ENCODE measurements at places on chromosomes 5 and 9.
A peak's percentile ranks its signal among the peaks of the same experiment; 100 is the strongest.

GRCh38 chr5:173891308-173892116 is 3.4 kb downstream of the CPEB4 start:
- H3K27me3 ChIP-seq = no peaks in the 10 kb centered on the region
- peaks cover 71% of the 10 kb centered on the region for H3K4me1 ChIP-seq
- no peak for DNase-seq
- H3K27ac ChIP-seq = no peak overlapping the region
- peak overlapping the region; percentile 99 for H3K4me3 ChIP-seq
- peaks cover 14% of the 10 kb centered on the region for H3K36me3 ChIP-seq

GRCh38 chr5:90170261-90170660 is 239.3 kb downstream of the CETN3 start:
- H3K36me3 ChIP-seq = no peaks in the 10 kb centered on the region
- H3K27ac ChIP-seq = no peak overlapping the region
- H3K4me3 ChIP-seq = no peak overlapping the region
- no peak for DNase-seq
- H3K27me3 ChIP-seq = no peaks in the 10 kb centered on the region

GRCh38 chr5:94402096-94402495 is 216.3 kb downstream of the KIAA0825 start:
- no peak overlapping the region for H3K27ac ChIP-seq
- H3K36me3 ChIP-seq = peaks cover 2% of the 10 kb centered on the region
- no peak for DNase-seq
- H3K4me3 ChIP-seq = no peak overlapping the region

GRCh38 chr5:180034564-180034963 is 37.0 kb downstream of the RNF130 start:
- H3K4me1 ChIP-seq = no peaks in the 10 kb centered on the region
- H3K27me3 ChIP-seq = no peaks in the 10 kb centered on the region
- H3K27ac ChIP-seq = no peak overlapping the region
- DNase-seq = no peak
- no peak overlapping the region for H3K4me3 ChIP-seq

GRCh38 chr5:150079909-150080461 is 6.4 kb downstream of the CSF1R start:
- peaks cover 1% of the 10 kb centered on the region for H3K36me3 ChIP-seq
- DNase-seq = peak; percentile 2
- H3K27me3 ChIP-seq = peaks cover 46% of the 10 kb centered on the region

DNA sequence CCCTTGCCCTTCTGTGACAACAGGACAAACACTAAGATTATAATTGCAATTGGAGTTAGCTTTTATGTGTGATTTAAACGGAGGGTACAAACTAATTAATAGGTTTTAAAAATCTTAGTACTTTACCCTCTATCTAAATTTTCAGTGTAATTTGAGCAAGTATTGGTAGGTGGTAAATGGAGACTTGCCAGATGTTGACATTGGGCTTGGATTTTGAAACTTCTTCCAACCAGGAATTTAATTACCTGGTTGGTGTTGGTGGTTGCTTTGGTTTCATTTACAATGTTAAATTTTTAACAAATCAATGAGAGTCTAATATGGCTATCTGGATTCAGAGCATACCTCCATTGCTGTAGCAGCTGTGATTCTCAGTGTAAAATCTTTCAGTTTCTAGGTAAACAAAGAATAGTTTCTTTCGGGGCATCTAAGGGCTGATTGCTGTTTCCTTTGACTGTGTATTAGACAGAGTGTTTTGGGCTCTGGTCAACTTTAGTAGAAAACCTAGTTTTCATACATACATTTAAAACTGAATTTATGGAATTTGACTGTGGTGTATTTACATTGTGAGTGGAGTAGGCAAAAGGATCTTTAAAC is 1.9 kb downstream of the DAPK1 start:
- no peaks in the 10 kb centered on the region for H3K36me3 ChIP-seq
- no peak overlapping the region for H3K27ac ChIP-seq
- no peak for DNase-seq
- no peak overlapping the region for H3K4me3 ChIP-seq
- H3K27me3 ChIP-seq = peaks cover 78% of the 10 kb centered on the region
- no peaks in the 10 kb centered on the region for H3K4me1 ChIP-seq

DNA sequence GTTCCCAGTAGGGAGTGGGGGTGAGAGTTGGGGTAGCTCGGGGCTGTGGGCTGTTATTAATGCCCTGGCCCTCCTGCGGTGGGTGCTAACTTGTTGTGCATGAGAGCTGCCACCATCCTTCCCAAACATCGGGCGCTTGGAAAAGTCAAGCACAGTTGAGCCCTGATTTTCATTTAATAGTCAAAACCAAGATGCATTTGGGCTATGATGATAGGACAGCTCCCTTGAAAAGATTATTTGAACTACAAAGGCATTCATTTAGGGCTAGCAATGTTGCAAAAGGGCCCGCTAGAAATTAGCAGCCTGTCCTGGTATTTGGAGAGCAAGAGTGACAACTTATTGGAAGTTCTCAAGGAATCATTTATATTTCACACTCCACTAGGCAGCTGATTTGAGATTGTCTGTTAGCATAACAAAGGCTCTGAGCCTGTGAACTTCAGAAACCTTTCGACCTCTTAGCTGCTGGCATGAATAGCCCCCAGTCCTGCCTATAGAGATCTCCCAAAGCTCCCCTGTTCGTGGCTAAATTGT is 128.2 kb upstream of the TMEM161B start:
- H3K27me3 ChIP-seq = peaks cover 47% of the 10 kb centered on the region
- H3K36me3 ChIP-seq = no peaks in the 10 kb centered on the region
- H3K4me1 ChIP-seq = peaks cover 6% of the 10 kb centered on the region
- DNase-seq = no peak

DNA sequence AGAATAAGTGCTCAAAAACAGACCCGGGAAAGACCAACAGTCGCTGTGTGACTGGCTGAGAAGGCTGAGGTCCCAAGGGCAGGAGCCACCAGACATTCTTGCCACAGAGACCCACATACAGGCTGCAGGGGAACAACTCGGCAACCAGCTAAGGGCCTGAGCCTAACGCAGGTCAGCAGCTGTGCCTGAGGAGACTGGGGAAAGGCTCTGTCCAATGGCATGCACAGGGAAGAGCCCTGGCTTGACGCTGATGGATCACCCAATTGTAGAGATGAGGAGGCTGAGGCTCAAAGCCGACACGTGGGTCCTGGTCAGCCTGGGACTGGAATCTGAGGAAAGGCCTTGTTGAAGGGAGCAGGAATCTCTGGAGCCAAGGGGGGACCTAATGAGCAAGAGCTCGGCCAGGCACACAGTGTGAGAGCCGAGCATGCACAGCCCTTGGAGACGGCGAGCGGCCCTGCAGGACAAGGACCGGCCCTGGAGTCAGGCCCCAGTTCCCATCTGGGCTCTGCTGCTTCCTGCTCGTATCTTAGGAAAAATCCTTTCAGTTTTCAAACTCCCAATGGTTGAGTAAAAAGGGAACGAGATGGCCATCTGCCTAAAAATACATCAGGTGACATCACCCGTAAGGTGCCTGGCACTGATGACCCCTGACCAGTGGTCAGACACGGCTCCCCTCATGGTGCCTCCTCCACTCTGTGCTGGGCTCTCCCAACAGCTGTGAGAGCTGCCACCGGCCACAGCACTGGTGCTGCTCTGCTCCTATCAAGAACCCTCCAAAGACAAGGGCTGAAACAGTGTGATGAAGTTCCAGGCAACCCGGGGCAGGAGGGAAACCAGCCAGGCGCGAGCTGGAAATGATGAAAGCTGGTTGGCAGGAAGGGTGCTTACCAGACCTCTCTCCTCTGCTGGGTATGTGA is 16.4 kb downstream of the LMAN2 start:
- no peak for DNase-seq
- H3K27me3 ChIP-seq = no peaks in the 10 kb centered on the region
- H3K27ac ChIP-seq = no peak overlapping the region
- H3K4me3 ChIP-seq = no peak overlapping the region
- H3K36me3 ChIP-seq = peaks cover 37% of the 10 kb centered on the region

- H3K27ac ChIP-seq = peak overlapping the region; percentile 100
- no peak for DNase-seq
- no peaks in the 10 kb centered on the region for H3K27me3 ChIP-seq
Observed at GRCh38 chr5:132475987-132476875, 14.3 kb downstream of the IRF1 start.

- H3K36me3 ChIP-seq = peaks cover 66% of the 10 kb centered on the region
- H3K4me3 ChIP-seq = no peak overlapping the region
- H3K27me3 ChIP-seq = no peaks in the 10 kb centered on the region
- peak overlapping the region; percentile 70 for H3K27ac ChIP-seq
- no peak for DNase-seq
Observed at GRCh38 chr9:89359751-89360261, 41.5 kb downstream of the SECISBP2 start.

DNA sequence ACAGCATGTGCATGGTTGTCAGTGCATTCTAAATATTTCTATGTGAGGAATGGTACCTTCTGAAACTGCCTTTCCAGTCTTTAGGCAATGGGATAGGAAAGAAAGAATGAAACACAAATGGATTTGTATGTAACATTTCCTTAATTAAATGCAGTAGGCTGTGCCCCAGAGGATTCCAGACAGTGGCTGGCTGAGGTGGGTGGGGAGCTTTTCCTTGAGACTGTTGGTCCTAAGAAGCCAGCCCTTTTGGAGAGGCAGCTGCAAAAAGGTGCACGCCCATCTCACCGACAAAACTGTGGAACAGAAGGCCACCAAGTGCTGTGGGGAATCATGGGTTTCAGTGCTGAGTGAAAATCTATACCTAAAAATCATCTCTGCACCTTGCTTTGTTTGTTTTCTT is 6.8 kb upstream of the CKMT2 start:
- no peak overlapping the region for H3K27ac ChIP-seq
- H3K27me3 ChIP-seq = no peaks in the 10 kb centered on the region
- peaks cover 6% of the 10 kb centered on the region for H3K36me3 ChIP-seq
- H3K4me3 ChIP-seq = no peak overlapping the region
- no peak for DNase-seq
- H3K4me1 ChIP-seq = no peaks in the 10 kb centered on the region

- H3K27me3 ChIP-seq = no peaks in the 10 kb centered on the region
- H3K27ac ChIP-seq = no peak overlapping the region
- no peak overlapping the region for H3K4me3 ChIP-seq
- no peak for DNase-seq
Observed at GRCh38 chr9:31587146-31587545, 797.3 kb upstream of the ACO1 start.

- H3K4me1 ChIP-seq = no peaks in the 10 kb centered on the region
- no peaks in the 10 kb centered on the region for H3K36me3 ChIP-seq
- H3K4me3 ChIP-seq = no peak overlapping the region
- no peaks in the 10 kb centered on the region for H3K27me3 ChIP-seq
- no peak for DNase-seq
Observed at GRCh38 chr5:16489322-16489791, 23.8 kb upstream of the ZNF622 start.

Measured in central memory CD8-positive, alpha-beta T cell (primary cell).